ENCODE measurements at places on chromosomes 7 and 10.

GRCh38 chr10:126059076-126059826 is 162.9 kb downstream of the FANK1 start:
- DNase-seq: no peak

DNA sequence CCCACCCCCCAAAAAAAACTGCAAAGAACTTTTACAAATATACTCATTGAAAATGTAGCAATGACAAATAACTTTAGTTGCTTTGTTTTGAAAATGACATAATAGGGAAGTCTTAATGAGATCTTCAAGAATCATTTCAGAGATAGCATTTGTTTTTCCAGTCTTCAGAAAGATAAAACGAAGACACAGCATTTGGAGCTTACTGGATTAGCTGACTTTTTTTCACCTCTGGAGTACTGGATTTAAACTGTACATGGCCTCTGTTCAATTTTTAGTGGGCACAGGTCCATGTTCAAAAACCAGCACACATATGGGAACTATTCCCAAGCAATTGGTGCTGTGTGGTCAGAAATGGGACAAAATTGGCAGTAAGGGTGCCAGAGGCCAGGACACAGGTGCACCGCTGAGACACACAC is 3.9 kb downstream of the RAB11FIP2 start:
- DNase-seq: no peak

DNA sequence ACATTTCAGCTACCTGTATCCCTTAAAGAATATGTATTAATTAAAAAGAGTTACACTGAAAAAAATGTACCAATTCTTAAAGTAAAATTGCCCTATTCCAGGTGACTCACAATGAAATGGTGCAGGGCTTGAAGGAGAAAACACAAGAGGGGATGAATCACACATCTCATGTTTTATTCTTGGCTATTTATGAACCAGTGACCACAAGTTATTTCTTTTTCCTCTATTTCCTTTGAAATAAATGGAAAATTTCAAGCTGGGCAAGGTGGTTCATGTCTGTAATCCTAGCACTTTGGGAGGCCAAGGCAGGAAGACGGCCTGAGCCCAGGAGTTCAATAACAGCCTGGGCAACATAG is 106.8 kb downstream of the UBE2H start:
- DNase-seq: no peak

DNA sequence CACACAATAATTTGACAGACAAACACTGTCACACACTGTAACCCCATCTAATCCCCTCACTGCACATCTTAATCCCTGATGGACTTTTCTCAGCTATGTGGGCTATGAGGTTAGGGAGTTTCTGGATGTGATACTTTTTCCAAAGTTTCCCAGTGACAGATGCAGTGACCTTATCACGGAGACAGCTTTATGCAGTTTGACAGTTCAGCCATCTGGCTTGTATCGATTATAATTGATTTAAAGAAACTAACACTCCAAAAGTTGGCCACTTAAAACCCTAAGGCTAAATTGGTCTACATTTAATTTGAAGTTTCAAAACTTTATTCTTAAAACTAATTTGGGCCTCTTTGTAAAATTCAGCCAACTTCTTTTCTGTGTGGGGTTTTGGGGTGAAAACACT is 196.7 kb downstream of the SDK1 start:
- DNase-seq: no peak

- DNase-seq: no peak
Measured at GRCh38 chr10:11697718-11698527, 44.3 kb upstream of the ECHDC3 start.
